ENCODE measurements at places on chromosomes 11 and 22.

DNA sequence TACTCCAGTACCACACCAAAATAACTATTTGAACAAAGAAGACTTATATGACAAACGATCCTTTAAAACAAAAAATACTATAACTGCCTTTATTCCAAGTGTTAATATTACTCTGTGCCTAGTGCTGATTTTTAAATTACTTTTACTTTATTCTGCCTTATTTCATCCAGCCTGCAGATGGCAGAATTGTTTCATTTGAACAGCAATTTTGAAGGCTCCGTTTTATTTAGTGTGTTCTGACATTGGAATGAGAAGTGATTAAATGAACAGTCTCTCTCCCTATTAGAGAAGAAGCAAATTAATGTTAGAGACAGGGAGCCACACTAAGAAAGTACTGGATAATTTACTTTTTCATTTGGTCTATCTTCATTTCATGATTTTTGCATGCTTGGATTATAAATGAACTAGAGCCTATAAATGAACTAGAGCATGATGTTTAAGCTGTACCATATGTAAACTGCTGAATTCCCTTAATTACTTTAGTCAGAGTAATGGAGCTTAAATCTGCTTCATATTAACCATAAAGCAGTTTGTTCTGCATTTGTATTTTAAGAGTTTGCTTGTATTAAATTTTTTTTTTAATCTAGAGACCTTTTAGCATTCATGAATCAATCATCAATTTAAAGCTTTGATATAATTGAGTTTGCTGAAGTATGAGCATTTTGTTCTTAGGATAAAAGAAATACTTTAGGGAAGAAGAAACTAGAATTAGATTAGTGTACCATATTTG is 9.8 kb downstream of the PDHX start:
- DNase-seq: no peak

GRCh38 chr11:30348035-30348434 is 25.1 kb downstream of the ARL14EP start:
- DNase-seq: no peak

- DNase-seq: no peak
Observed at GRCh38 chr11:122264121-122264520, 148.1 kb upstream of the BLID start.

DNA sequence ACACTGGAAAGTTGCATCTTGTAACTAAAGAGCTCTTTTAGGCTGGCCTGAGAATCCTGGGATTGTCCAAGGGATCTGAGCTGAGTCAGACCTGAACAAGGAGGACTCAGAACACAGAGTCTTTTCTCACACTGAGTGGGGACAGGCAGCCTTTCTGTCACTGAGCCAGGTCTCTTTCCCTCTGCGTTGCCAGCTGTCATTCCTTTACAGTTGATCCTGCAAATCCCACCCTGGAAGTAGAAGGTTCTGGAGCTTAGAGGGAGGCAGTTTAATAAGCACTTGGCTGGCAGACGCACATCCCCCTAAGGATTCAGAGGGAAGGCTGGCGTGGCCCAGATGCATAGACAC is 76.3 kb upstream of the SUSD2 start:
- no peak for DNase-seq

GRCh38 chr11:12281571-12282478 is 95.5 kb upstream of the PARVA start:
- DNase-seq: peak; percentile 54

DNA sequence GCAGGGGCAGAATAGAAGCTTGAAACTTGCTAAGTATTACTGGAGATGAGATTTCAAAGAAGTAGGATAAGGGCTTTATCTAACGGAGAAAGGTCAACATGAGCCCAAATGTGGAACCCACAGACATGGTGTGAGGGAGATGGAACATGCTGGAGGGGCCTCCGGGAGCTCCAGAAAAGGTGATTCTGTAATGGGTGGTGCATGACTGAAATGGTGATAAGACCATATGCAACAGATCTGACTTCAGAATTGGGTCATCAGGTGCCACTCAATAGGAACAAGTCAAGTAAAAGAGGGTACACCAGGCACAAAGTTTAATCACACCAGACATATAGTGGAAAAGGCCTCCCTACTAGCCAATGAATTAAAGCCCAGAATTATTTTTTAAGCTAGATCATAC is 7.9 kb upstream of the CEP295 start:
- DNase-seq: no peak

DNA sequence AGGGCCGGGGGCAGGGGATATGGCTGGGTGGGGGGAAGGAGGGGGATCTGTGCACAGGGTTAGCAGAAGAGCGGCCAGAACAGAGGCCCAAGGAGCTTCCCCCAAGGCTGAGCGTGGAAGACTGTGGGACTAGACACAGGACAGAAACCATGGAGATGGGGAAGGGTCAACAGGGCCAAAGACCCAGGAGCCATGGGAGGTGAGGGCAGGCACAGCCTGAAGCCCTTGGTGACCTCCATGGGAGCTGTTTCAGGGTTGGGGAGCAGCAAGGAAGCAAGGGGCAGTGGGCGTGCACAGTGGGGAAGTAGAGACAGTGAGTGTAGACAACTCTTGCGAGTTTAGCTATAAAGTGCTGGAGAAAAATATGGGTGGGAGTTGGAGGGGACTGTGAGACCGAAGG is 56.6 kb downstream of the WNT11 start:
- DNase-seq: no peak
